Anterior cingulate cortex (tissue), 58 donors: ENCODE measurements at places on chromosomes 3 and 15.

- DNase-seq, result no peak
Measured at GRCh38 chr15:69417581-69417980, 3.4 kb downstream of the KIF23 start.

DNA sequence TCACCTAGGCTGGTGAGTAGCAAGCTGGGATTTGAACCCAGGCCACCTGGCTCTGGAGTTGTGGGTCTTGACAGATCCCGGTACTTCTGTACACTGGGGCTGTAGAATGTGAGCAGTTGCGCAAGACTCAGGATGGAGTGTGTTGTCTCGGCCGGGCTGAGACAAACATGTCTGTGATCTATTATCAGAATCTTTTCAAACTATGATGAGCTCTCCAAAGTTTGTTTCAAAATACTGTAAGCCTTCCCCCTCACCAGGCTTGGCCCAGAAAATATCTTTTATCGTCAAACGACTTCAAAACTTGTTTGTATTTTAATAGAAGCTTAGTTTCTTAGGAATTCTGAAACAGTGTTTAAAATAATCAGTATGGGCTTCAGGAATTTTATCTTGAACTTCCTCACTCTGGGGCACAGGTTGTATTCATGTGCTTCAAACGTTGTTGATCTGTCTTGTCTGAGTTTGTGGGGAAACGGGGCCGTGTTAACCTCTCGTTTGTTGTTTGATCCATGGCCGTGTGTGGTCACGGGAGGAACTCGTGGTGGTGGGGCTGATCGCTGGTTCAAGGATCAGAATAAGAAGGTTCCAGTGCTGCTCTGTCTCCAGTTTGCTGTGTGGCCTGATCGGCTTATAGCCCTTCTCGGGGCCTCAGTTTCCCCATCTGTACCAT, 40.3 kb upstream of the TFRC start:
- no peak for DNase-seq

DNA sequence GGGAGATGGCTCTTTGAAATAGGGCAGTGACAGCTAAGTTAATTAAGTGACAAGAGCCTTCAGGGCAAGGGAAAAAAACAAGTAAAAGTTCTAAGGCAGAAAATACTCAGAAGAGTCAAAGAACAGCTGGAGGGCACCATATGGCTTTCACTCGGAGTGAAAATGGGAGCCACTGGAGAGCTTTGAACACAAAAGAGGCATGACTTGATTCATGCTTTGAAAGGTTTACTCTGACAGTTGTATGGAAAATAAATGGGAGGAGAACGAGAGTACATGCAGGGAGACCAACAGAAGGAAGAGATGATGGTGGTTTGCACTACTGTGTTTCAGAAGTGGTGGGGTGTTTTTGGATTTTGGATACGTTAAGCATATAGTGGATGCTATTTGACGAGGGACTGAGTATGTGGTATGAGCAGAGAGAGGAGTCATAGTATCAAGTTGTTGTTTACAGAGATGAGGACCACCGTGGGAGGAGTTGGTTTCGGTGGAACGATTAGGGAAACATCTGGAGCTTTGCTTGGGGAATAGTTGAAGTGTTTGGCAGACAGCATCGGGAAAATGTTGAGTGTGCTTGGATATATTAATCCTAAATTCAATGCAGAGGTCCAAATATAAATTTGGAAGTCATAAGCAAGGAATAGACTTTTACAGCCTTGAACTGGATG, 411.5 kb downstream of the GABRG3 start:
- DNase-seq, result no peak

GRCh38 chr3:61158667-61159066, 92.6 kb downstream of the FHIT start:
- DNase-seq, result no peak

GRCh38 chr3:30551927-30552326, 54.5 kb upstream of the TGFBR2 start:
- no peak for DNase-seq

GRCh38 chr3:177474652-177475355, 277.5 kb upstream of the TBL1XR1 start:
- no peak for DNase-seq
